ENCODE measurements at places on chromosomes 3 and 15.

- no peak for DNase-seq
Observed at GRCh38 chr3:16897254-16897926, 12.6 kb downstream of the PLCL2 start.

DNA sequence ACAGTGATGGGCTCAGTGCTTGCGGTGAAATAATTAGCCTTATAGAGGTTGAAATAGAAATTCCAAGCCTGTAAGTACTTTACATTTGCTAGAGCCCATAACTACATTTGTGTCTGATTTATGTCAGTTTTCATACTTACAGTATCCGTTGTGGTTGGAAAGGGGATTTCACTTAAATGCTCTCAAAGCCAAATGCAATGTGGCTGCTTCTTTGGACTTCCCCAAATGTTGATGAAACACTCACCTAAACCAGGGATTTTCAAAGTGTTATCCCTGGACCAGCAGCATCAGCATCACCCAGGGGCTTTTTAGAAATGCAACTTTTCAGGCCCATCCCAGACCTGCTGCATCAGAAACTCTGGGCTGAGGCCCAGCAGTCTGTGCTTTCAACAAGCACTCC is 378.7 kb downstream of the MCTP2 start:
- DNase-seq = no peak

DNA sequence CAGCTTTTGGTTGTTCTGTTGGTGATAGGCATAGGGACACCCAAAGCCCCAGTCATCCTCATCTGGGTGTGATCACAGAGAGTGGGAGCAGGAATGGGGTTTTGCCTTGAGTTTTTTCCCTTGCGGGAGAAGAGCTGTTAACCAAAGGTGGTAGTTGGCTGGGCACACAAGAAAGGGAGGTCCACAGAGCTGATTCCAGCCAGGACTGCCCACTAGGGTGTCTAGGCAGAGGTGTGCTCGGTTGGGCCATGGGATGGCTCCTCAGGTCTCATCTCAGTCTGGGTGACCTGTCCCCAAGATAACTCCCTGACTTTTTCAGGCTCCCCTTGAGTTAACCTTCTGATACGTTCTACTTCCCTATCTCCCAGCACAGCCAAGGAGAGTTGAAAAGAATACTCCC is 134.8 kb downstream of the PDE8A start:
- no peak for DNase-seq

GRCh38 chr3:154152741-154153140 is 31.6 kb downstream of the ARHGEF26 start:
- no peak for DNase-seq

- no peak for DNase-seq
Observed at GRCh38 chr3:58206406-58207011, 4.3 kb downstream of the DNASE1L3 start.

DNA sequence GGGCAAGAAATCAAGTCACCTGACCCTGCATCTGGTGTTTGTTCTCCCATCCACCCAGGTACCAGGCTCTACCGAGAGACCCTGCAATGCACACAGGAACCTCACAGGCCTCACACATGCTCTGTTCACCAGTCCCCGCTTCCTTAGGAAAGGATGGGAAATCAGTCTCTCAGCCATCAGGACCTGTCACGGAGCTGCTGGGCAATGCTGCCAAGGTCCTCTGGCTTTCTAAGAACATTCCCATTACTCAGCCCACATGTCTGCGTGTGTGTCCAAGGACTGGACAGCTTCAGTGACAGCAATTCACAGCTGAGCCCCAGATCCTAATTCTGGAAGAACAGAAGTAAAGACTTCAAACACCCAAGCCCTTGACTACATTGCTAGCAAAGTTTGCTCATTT is 6.5 kb upstream of the SRGAP3 start:
- no peak for DNase-seq

DNA sequence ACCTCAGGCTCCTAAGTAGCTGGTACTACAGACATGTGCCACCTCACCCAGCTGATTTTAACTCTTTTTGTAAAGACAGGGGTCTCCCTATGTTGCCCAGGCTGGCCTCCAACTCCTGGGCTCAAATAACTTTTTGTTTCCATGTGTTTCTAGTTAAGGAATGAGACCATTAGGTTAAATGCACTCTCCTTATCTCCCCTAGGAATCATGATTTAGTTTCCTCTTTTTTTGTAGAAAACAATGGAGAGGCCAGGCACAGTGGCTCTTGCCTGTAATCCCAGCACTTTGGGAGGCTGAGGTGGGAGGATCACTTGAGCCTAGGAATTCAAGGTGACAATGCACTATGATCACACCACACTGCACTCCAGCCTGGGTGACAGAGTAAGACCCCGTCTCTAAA is 198.8 kb upstream of the C2CD4B start:
- DNase-seq = peak; percentile 35
